HEK293T (cell line): ENCODE measurements at places on chromosomes 16 and 17.

DNA sequence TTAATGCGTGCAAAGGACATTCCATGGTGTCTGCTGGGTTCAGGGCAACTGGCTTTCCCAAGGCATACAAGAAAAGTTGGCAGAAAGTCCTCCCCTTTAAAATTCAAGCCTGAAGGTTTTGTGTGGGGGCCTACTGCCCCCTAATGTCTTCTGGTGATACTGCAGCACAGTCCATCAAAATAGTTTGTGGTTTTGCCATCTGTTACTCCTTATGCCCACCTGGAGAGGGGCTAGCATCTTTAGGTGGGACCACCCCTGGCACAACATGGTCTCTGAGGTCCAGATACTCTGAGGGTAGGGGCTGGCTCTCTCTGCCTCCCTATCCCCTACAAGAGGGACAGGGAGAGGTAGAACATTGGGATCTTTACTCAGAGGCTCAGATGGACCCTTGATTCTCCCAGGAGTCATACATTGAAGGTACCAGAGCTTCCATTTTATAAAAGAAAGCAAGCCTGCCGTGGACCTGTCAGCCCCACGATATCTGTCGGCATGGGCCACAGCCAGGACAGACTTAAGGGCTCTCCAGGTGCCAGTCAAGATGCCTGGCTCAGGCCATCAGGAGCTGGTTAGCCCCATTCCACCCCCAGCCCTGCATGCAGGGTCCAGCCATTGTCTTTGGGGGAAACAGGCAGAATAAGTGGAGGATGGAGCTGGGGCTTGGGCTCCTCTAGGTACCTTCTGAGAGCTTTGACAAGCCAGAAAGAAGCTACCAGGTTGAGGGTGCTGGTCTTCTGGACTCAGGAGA lies 6.3 kb downstream of the ESRP2 start:
- DNase-seq, result peak; percentile 68

DNA sequence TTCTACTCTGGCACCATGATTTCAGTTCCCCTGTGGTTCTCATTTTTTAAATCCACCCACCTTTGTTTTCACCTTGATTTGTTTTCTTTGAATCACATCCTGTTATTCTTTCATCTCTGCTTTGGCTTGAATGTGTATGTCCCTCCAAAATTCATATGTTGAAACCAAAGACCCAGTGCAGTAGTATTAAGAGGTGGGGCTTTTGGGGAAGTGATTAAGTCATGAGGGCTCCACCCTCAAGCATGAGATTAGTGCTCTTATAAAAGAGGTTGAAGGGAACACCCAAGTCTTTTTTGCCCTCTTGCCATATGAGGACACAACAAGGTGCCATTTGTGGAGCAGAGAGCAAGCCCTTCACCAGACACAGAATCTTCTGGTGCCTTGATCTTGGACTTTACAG lies 382.3 kb downstream of the SLC39A11 start:
- no peak for DNase-seq

GRCh38 chr17:79741751-79742588 lies 11.2 kb downstream of the ENPP7 start:
- peak; percentile 94 for DNase-seq

DNA sequence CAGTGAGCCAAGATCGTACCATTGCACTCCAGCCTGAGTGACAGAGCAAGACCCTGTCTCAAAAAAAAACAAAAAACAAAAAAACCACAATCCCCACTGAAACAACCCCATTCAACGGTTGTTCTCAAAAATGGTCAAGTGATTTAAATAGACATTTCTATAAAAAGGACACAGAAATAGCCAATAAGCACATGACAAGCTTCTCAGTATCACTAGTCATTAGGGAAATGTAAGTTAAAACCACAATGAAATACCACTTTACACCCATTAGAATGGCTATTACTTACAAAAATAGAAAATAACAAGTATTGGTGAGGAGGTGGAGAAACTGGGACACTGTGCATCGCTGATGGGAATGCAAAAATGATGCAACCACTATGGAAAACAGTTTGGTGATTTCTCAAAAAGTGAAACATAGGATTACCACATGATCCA lies 26.6 kb upstream of the MYLK3 start:
- DNase-seq, result no peak

GRCh38 chr16:55641430-55642056 lies 14.2 kb upstream of the SLC6A2 start:
- no peak for DNase-seq

GRCh38 chr17:42310787-42311215 lies 22.5 kb downstream of the STAT5A start:
- no peak for DNase-seq

- DNase-seq, result no peak
Measured at GRCh38 chr16:50102051-50102746, 36.4 kb downstream of the HEATR3 start.

GRCh38 chr16:17718495-17718894 lies 247.7 kb upstream of the XYLT1 start:
- no peak for DNase-seq

- DNase-seq, result no peak
Measured at GRCh38 chr17:69870091-69870530, 204.9 kb upstream of the KCNJ16 start.

DNA sequence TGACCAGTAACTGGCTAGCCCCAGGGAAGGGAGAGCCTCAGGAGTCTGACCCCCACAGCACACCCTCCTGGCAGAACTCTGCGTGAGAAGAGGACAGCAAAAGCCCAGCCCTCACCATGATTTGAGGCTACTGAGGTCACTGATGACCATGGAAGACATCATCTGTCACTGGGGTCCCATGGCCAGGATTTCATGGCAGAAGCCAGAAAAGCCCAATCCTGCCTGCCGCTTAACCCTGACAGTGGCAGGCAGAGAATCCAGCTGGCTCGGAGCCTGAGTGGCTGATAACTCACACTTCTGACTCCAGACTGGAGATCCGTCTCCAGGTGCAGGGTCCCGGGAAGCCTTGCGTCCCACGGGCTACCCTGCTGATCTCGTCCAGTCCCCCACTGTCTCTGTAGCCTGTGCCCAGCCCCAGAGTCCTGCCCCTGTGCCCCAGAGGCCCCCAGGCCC lies 17.5 kb downstream of the GRIN2C start:
- DNase-seq, result no peak

- DNase-seq, result no peak
Measured at GRCh38 chr17:32784113-32784512, 92.8 kb downstream of the MYO1D start.

DNA sequence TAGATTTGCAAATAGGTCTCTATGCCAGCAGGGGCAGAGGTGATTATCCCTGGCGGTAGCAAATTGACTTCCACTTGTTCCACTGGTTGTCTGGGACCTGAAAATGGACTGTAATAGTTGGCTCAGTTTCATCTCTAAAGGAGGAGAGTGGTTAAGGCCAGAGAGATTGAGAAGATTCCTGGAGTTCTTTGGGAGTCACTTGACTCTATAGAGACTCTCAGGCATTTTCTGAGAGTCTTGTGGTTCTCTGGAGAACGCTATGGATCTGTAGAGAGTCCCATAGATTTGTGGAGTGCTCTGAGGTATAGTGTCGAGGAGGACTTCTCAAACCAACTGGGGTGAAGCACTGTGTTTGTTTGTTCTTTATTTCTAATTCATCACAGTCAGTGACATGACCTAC lies 8.9 kb upstream of the PMP22 start:
- DNase-seq, result no peak

DNA sequence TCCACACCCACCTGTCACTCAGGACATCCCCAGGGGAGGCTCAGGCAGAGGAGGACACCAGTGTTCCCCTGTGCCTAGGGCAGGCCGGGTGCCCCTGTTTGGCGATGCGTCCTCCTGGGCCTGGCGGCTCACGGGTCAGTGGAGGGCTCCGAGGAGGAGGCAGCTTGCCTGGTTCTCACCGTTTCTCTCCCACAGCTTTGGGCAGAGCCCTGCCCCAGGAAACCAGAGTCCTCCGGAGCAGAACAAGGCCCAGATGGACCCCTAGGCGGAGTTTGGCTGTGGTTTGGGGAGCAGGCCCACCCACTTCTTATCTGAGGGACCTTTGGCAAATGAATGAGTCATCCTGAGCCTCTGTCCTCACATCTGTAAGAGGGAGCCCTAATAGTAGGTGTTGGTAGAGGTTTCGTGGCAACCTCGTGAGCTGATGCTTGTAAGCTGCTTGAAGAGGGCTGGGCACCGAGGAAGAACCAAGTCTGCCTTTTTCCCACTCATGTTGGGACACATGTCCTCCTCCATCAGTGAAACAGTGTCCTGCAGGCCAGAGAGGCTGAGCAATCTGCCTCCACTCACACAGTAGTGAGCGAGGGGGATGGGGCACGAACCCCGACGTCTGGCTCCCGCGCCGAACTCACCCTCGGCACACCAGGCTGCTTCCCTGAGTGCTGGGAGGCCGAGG lies 247.0 kb upstream of the CIBAR2 start:
- no peak for DNase-seq

- DNase-seq, result no peak
Measured at GRCh38 chr17:56976941-56977608, 856 bp upstream of the SCPEP1 start.

DNA sequence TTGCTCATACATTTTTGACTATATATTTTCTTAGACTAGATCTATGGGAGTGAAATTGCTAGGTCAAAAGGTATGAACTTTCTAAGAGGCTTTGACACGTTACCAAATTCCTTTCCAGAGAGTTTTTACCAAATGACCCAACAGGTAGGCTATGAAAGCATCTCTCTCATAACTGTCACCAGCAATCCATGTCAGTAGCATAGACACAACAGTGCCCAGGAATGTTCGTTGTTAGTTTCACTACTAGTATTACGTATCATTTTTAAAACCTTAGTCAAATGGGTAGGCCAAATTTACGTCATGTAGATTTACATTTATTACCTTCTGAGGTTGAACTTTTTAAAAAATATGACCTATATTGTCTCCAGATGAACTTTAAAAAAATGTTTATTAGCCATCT lies 66.8 kb downstream of the MARCHF10 start:
- DNase-seq, result no peak

GRCh38 chr17:9908649-9909042 lies 3.6 kb upstream of the RCVRN start:
- DNase-seq, result no peak

GRCh38 chr16:74199066-74199841 lies 97.4 kb upstream of the PSMD7 start:
- no peak for DNase-seq

DNA sequence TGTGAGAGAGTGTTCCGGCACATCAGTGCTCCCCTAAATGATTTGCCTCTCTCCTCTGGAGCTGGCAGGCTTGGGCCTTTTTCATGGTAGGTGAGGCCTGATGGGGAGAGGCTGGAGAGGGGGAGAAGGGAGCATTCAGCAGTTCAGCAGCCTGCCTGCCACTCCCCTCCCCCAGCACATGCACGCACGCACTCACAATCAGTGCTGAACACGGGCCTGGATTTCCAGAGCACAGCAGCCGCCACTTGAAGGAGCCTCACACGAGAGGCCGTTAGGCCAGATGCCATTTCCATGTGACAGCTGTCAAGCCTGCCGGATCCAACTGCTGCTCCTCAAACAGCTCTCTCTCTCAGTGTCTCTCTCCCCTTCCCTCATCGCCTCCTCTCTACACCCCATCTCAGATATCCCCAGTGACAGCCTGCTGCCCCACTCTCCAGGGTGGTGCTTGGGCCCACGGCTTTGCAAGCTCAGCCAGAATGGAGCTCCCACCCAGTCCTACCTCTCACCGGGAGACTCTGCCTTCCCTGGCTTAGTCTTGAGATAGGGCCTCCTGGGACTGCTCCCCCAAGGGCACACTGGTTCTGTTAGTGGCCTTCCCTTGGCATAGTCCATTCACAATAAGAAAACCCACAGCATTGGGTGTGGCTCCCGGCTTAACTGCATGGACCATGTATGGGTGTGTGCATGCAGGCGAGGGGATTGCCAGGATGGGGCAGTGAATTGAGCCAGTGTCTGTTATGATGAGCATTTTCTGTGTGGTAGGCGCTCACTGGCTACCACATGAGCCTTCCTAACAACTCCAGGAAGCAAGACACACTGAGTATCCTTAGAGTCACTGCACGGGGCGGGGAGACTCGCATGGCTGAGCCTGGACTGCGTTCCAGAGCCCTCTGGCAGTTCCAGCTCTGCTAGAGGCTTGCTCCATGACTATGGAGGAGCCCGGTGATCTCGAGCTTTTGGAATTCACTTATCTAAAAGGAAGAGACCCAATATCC lies 226.2 kb downstream of the CCDC182 start:
- DNase-seq, result no peak

DNA sequence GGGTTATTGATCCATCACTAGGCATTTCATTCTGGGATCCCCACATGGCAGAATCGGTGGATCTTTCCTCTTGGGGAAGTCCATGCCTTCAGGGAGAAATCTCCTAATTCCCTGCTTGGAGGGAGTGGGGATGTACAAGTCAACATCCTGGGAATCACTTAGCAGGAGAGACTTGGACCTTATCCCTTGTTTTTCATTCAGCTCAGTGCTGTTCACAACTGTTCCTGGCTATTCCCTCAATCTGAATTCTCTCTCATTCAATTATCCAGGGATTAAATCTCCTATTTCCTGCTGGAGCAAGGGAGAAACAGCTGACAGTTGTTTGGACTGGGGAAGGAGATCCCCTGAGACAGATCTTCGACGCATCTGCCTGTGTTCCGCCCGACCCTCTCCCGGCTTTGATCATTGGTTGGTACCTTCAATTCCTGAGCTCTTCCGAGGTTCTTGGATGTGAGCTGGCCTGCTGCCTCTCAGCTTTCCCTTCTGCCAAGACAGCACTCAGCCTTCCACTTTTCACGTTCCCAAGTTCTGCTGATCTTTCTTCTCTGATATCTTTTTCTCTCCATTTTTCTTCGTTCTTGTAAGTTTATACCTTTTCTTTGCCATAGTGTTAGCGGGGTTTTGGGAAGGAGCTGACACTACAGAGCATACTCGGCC lies 115.4 kb upstream of the GNAO1 start:
- no peak for DNase-seq

- DNase-seq, result peak; percentile 57
Measured at GRCh38 chr17:8846768-8847211, 20.7 kb downstream of the PIK3R6 start.

GRCh38 chr17:36544307-36545076 lies at the start of gene GGNBP2:
GGNBP2 (plus strand) TSS chr17:36544919; CDS start chr17:36545725, 806 bp downstream.
- peak; percentile 75 for DNase-seq

DNA sequence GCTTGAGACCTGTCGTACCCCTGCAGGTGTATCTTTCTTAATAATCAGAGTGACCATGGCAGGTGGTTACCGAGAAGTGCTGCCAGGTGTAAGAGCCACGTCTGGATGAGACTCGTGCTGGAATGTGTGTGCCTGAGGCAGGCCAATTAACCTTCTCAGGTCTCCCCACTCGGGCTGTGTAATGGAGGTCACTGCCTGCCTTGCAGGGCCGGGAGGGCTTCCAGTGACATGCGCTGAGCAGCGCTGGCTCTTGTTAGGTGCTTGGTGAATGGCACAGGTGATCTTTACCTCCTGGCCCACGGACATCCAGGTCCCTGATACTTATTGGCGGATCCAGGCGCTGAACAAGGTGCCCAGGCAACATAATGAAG lies 4.6 kb upstream of the GSE1 start:
- no peak for DNase-seq
